NCI-H748 treated with DMSO at 0.1 percent for 48 hours (cell line): ENCODE measurements at places on chromosomes 16 and 17.
A peak's percentile ranks its signal among the peaks of the same experiment; 100 is the strongest.

DNA sequence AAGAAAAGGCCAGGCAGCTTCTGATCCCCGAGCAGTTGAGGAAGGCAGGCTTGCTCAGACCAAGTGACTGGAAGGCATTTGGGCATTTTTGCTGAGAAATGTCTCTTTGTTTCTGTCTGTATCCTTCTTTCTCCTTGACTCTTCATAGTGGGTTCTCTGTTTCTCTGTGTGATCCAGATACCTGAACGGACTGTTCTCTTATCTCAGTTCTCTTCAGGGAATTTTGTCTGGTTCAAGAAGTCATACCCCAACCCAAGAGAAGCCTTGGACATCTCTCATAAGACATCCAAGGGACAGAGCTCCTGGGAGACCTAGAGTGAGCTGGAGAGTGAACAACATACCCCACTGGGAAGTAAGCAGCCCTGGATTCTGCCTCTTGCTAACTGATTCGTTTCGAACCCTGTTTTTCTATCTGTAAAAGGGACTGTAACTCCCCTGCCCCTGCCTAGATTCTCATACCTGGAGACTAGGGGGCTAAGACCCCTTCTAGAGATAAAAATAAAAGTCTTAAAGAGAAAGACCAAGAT lies 541 bp downstream of the CCL3 start:
- no peak for DNase-seq

- DNase-seq = no peak
Measured at GRCh38 chr16:49635591-49636581, 220.0 kb downstream of the ZNF423 start.

DNA sequence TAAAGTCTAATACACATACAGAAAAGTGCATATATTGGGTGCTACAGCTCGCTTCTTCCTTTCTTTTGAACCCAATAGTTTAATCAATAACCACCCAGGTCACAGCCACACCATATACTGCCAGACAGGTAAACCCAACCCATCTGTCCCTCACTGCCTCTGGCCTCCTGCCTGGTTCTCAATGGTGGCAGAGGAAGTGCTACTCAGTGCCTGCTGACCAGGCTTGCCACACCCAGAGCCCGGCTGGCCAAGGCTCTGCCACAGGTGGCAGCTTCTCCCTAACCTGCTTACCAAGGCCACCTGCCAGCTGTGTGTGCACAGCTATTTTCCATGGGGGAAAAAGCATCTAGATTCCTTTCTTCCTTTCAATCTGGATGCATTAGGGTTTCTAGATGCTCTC lies 584 bp downstream of the PMP22 start:
- no peak for DNase-seq

DNA sequence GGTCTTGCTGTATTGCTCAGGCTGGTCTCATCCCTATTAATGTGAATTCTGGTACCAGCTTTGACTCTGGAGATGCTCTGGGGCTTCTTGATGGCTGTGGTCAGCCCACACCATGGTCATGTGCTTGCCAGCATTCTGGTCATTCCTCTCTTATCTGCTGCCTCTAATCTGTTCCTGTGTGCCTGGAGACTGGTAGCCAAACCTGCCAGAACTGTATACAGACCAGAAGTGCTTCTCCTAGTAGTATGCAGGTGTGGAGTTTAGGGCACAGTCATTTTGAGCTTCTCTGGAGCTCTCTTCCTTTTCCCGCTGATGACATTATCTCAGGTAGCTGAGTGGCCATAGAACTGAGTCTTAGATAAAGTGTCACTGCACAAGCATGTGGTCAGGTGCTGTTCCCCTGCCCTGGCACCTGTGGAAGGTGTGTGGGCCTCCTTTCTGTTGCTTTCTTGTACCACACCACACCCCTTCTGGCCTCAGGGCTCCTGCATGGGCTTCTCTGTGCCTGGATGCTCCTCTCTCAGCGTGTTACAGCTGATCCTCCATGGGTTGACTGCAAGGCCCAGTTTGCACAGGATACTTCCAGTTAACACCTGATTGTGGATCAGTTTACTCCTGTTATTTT lies 162.7 kb downstream of the SPECC1 start:
- DNase-seq = no peak

DNA sequence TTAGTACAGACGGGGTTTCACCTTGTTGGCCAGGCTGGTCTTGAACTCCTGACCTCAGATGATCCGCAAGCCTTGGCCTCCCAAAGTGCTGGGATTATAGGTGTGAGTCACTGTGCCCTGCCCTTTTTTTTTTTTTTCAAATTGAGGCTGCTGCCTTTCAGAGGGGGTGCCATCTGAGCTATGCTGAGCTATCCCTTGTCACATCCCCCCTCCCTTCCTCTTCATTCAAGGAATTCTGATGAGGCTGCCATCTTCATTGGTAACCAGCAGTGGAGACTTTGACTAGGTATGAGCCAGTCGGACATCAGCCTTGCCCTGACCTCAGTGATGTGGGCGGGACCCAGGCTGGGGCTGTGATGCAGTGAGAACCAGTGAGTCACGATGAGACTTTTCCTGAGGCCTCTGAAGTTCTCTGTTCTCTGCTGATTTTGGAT lies 24.4 kb upstream of the GPT2 start:
- no peak for DNase-seq

GRCh38 chr17:60256174-60256573 lies 106.4 kb downstream of the CA4 start:
- no peak for DNase-seq

- DNase-seq = no peak
Measured at GRCh38 chr17:32484628-32485027, 2.2 kb upstream of the CDK5R1 start.

- DNase-seq = no peak
Measured at GRCh38 chr16:4846503-4846900, 586 bp downstream of the GLYR1 start.

DNA sequence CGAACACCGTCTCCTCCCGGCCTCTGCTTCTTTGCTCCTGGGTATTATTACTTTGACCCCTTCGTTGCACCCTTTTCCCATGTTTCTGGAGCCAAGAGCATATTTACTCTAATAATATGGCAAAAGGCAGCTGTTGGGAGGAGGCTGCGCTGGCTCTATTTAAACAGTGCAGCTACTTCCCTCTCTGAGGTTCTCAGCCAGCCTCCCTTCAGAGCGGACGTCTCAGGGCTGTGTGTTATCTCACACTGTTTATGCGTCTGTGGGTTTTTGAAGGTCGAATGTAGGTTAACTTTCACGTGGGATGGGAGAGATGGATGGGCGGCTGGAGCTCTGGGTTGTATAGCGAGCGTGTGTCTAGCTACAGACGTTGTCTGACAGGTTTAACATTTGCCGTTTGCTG lies 45.3 kb downstream of the COX4I1 start:
- no peak for DNase-seq

DNA sequence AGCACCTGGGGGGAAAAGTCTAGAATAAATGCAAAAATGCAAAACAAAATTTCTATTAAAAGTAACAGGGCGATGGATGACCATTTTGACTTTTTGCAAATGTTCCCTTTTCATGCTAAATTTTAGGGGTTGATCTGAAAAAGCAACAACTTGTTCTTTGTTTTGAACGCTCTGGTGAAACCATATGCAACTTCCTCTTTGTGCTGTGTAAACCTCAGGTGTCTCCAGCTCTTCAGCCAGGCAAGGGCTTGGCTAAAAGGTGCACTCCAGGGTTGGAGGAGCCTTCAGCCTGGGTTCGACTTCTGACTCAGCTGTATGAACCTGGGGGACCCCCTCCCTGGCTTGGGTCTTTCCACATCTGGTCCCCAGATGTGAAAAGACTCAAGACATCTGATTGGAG lies 9.5 kb downstream of the IRF8 start:
- no peak for DNase-seq

GRCh38 chr16:3922241-3922640 lies 41.7 kb upstream of the CREBBP start:
- DNase-seq = no peak

- DNase-seq = peak; percentile 48
Measured at GRCh38 chr17:57294101-57294500, 37.8 kb downstream of the MSI2 start.

- DNase-seq = no peak
Measured at GRCh38 chr17:44375196-44376017, 11.8 kb upstream of the FAM171A2 start.

DNA sequence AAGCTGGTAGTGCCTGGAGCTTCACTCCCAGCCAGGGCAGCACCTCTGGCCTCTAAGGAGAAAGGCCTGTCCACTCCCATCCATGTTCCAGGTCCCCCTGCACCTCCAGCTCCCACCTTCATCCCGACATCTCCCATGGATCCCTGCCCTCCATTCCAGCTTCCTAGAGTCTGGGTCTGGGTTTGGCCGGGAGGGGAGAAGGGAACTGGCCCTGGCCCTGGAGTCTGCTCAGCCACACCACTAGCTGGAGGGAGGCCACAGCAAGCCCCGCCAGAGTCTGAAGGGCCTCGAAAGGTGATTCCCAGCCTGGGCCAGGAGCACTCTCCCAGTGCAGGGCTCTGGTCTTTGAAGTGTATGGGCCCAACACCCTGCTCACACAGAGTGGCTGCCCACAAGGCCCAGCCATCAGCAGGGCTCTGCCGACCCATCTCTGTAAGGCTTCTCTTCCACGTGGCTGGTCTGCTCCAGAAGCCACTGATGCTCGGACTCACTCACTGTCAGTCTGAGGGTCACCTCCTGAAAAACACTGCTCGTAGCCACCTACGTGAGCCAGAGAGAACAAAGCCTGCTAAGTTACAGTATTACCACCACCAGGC lies 4.7 kb downstream of the NAT9 start:
- no peak for DNase-seq

GRCh38 chr16:89219365-89219764 lies 1.9 kb downstream of the ZNF778 start:
- no peak for DNase-seq

GRCh38 chr16:79008869-79009179 lies 591.7 kb downstream of the MAF start:
- DNase-seq = peak; percentile 89

DNA sequence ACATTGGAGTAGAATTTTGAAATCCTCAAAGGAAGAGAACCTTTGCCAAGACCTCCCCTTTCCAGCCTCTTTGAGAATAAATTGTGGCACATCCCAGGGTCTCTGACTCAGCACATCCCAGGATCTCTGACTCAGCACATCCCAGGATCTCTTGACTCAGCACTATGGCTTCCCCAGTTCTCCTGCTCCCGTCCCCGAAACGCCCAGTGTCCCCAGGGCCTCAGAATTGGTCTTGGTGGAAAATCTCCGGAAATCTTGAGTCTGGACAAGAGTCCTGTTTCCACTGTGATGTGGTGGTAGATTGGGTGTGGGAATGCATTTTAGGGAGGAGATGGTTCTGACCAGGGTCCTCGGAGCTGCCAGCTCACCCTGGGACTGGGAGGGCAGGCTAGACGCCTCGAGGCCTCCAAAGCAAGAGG lies 19.2 kb downstream of the PLXDC1 start:
- DNase-seq = no peak

- no peak for DNase-seq
Measured at GRCh38 chr17:46086821-46087220, 87.8 kb downstream of the STH start.

DNA sequence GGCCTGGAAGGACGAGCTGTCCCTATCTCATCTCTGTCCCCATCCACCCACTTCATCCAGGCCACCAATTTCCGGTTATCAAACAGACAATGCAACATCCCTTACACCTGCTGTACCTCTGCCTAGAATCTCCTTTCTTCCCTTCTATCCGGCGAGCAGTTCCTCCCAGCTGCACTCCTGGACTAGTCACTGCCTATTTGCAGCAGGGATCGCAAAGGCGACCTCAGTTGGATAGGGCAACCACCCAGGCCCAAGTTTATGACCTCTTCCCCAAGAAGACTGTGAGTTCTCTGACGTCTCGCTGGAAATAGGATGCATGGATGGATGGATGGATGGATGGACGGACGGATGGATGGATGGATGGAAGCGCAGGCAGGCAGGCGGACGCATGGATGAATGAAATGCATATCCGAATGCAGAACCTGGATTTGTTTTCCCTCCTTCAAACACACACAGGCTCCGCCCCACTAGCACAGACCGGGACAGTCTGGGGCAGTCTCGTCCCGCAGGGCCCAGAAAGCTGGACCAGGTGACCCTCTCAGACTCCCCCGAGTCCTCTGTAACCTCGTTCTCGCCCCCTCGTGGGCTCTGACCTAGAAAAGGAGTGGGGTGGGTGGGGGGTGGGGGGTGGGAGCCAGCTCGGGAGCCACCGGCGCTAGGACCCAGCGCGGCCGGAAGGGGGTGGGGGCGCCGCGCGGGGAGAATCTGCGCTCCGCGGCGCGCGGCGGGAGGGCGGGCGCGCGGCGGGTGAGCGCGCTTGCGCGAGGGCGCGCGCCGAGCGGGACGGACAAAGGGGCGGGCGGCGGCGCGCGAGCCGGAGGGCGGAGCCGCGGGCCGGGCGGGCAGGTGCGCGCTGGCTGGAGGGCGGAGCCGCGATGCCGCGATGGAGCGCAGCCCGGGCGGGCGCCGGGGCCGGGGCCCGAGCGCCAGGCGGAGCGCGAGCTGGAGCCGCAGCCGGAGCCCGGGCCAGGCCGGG lies at the start of gene SBK1:
TSS of gene SBK1 (plus strand) at position 875 of the 976 bp plus-strand sequence. CDS start 24,867 bp downstream, outside the sequence.
- peak; percentile 59 for DNase-seq

- no peak for DNase-seq
Measured at GRCh38 chr16:15403392-15403995, 7.9 kb downstream of the MPV17L start.

DNA sequence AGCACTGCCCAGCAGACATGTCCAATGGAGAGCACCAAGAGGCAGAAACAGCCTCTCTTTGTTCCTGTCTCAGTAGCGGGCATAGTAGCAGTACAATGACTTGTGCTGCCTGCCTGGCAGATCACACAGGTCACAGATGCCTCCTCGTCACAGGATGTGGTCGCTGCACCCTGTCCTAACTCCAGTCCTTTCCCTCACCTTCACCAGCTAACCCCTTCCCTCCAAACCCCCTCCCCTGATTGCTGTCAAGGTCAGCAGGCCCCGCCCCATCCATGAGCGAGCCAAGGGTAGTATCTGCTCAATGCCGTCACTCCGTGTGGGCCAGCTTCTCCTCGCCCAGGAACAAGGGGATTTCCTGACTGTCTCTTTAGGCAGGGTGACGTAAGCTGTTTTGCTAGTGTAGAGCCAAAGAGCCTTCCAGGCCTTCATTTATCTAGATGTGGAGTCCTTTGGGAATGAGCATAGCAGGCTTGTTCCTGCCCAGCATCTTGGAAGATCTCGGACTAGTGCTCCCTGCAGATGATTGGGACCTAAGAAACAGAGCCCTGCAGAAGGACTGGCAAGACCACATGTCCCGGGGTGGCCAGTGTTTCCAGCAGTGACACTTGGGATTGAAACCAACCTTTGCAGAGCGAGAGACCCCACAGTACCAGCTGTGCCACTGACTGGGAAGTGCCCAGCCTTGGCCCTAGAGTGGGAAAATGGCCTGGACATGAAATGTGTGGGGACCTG lies 75.9 kb upstream of the TNRC6C start:
- no peak for DNase-seq
